ELR (cell line): ENCODE measurements at places on chromosomes 16 and 17.

GRCh38 chr17:28405632-28406472, at the start of gene SLC46A1:
Gene SLC46A1, minus strand, starts transcription at chr17:28406212. Its CDS starts 98 bp downstream, at chr17:28406114.
- DNase-seq: peak; percentile 50

DNA sequence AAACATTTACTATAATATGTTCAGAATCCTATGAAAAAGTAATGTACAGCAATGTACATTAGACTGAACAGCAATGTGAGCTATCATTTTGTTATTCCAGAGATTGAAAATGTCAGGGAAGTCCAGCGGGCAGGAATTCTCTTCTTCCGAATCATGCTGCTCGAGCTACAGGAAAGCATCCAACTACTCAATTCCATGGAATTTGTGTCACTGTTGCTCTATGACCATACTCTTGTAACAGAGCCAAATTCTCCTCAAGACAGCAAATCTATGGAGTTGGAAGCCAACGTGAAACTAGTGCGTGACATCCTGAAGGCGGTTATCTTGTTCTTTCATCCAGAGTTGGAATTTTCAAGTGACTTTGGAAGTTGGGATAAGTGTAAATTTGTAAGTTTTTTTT, 24.8 kb upstream of the NSRP1 start:
- peak; percentile 91 for DNase-seq

DNA sequence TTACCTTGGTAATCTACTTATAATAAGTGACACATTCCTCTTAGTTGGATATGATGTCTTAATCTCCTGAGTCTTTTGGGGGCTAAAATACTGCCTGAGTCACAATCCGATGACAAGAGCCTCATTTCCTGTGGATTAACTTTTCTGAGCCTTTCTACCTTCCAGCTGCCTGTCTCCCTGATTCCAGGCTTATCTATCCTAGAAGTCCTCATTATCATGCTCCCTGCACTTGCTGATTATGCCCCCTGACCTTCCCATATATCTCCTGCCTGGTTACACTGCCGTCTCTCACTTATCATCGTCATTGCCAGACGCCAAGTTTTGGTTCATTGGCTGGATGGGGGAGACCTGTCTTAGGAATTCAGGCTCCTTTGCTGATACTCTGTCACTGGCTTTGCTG, 727.4 kb upstream of the CA10 start:
- DNase-seq: no peak

- DNase-seq: peak; percentile 24
These were observed at the start of gene QPRT for GRCh38 chr16:29678691-29679267. Gene QPRT, plus strand, starts transcription at chr16:29679180. Its CDS starts 18 bp downstream, at chr16:29679198.

DNA sequence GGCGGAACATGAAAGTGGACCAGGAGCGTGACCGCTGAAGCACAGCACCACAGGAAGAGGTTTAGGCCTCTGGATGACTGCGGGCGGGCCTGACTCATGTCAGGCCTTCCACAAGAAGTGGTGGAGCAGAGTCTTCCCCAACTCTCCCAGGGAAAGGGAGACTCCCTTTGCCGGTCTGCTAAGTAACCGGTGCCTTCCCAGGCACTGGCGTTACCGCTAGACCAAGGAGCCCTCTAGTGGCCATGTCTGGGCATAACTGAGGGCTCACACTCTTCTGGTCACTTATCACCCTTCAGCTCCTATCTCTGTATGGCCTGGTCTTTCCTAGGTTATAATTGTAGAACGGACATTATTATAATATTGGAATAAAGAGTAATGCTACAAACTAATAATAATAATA, 1931.9 kb downstream of the TP53TG3F start:
- DNase-seq: peak; percentile 30

DNA sequence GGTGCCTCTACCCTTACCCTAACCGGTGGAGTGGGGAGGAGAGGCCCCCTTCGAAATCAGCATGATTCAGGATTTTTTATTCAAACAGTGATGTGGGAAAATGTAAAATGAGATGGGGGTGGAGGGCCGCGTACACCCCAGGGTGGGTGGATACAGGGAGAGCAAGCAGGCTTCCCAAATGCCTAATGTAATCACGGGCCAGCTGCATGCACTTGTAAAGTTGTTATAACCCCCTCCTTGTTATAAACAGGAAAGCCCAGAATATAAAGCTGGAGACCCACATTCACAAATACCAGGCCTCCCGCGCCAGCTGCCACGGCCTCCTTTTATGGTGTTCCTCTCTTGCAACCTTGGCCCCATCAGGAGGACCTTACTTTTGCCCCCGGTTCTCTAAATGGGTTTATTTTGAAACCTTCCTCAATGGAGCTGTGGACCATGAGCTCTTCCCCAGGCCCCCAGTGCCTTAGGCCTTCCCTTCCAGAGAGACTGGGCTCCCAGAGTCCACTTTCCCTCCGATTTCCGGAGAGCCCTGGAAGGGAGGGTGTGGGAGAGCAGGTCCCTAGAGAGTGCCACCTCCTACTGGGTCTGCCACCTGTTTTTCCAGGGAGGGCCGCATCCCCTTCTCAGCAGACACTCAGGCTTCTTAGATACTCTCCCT, 906 bp upstream of the FOXL1 start:
- peak; percentile 52 for DNase-seq
